ENCODE measurements at places on chromosomes 7 and 10. TPM values are rescaled to one million over a fixed set of nuclear protein-coding genes. Genes with fewer than 3 reads are reported as not detected.

Gene EIF4EBP2
- total RNA-seq, result 15.4 TPM

Gene ADO
- total RNA-seq, result 17.8 TPM

Gene ADRA2A
- 0.18 TPM for total RNA-seq

Gene AKR1C8
- not detected for total RNA-seq

Gene CLEC2L
- not detected for total RNA-seq

Gene TAF5
- 4.4 TPM for total RNA-seq

Gene SEMA4G
- 0.94 TPM for total RNA-seq

Gene LOXL4
- 2.4 TPM for total RNA-seq

Gene PRPS1L1
- total RNA-seq, result not detected

Gene NUTM2B
- total RNA-seq, result 0.09 TPM

Gene EDRF1
- 16.2 TPM for total RNA-seq

Gene SYT15B
- not detected for total RNA-seq

Gene BHLHA15
- total RNA-seq, result 0.09 TPM

Gene DNAAF5
- total RNA-seq, result 16.5 TPM

Data from endothelial cell of coronary artery (primary cell).